Upper lobe of left lung (tissue), 6 donors: ENCODE measurements at places on chromosomes 12 and 14. TPM values are rescaled to one million over a fixed set of nuclear protein-coding genes. Genes with fewer than 3 reads are reported as not detected.

Gene KMT2D
- total RNA-seq: 182 TPM

DNA sequence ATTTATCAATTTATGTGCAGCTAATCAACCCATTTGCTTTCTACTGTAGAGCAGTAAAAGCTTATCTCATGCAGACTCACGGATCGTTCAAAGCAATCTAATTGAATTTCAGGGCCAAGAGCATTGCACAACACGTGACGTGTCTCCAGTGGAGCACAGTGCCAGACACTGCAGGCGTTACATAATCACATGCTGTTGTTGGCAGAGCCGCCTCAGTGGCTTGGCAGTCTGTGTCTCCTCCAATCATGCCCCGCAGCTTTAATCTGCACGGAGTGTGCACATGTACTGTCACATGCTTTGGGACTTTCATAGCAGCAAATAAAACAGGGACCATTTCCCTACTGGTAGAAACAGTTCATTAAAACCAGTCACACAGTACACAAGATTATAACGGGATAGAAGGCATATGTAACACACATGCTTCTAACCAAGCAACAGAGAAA lies 309.3 kb downstream of the ITPR2 start:
- H3K27me3 ChIP-seq: no peaks in the 10 kb centered on the region
- peak; percentile 95 for DNase-seq
- no peaks in the 10 kb centered on the region for H3K36me3 ChIP-seq
- H3K4me1 ChIP-seq: peaks cover 11% of the 10 kb centered on the region
- H3K27ac ChIP-seq: no peak overlapping the region

DNA sequence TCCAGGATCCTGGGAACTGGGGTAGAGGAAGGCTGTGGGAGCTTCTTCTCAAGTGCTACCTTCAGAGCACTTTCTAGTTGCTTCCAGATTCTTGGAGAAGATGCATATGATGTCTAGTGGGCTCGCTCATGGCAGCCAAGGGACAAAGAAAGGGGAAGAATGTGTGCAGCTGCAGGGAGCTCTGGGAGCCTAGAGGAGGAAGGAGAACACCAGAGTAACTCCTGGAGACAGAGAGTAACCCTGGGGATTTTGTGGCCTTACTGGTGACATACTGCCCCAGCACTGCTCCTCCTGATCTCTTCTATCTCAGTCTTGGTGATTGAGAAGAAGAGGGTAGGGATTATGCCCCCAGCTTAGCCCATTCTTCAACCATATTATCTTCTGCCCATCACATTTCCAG lies 10.3 kb upstream of the SP7 start:
- H3K4me1 ChIP-seq: peaks cover 16% of the 10 kb centered on the region
- DNase-seq: no peak
- peak overlapping the region; percentile 90 for H3K27ac ChIP-seq
- H3K4me3 ChIP-seq: no peak overlapping the region
- no peaks in the 10 kb centered on the region for H3K36me3 ChIP-seq
- H3K27me3 ChIP-seq: no peaks in the 10 kb centered on the region

Gene GALNT16
- total RNA-seq: 0.59 TPM
